ENCODE measurements at places on chromosomes 3 and 15. TPM values are rescaled to one million over a fixed set of nuclear protein-coding genes. Genes with fewer than 3 reads are reported as not detected.

Gene FXR1
- total RNA-seq: 116 TPM

Gene KLHDC8B
- 54.6 TPM for total RNA-seq

Gene ADAMTSL3
- total RNA-seq: 6.2 TPM

Gene SCAANT1
- total RNA-seq: not detected

Gene PAQR9
- total RNA-seq: 2.9 TPM

Gene MOBP
- total RNA-seq: 0.10 TPM

Gene FAM3D
- total RNA-seq: 0.60 TPM

Gene GOLGA8R
- 2.0 TPM for total RNA-seq

Gene CHST13
- 31.5 TPM for total RNA-seq

Gene RHCG
- total RNA-seq: 1.1 TPM

Gene CCR3
- total RNA-seq: not detected
